Endodermal cell (in vitro differentiated cells): ENCODE measurements at places on chromosomes 7 and 10. TPM values are rescaled to one million over a fixed set of nuclear protein-coding genes. Genes with fewer than 3 reads are reported as not detected.
A peak's percentile ranks its signal among the peaks of the same experiment; 100 is the strongest.

DNA sequence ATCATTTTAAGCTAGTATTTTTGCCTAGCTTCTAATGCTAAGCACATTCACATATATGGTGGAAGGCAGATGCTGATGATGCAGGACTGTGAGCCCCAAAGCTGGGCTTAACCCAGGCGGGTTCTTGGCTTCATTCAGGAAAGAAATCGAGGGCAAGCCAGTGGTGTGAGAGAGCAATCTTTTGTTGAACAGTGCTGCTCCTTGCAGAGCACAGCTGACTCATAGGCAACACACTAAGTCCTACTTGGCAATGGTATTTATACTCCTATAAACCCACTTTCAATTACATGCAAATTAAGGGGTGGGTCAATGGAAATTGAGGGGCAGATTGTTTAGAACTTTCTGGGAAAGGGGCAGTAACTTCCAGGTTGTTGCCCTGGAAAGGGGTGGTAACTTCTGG, 42.0 kb upstream of the CELF2 start:
- no peaks in the 10 kb centered on the region for H3K27me3 ChIP-seq
- H3K4me3 ChIP-seq = peak overlapping the region; percentile 21
- H3K4me1 ChIP-seq = peaks cover 20% of the 10 kb centered on the region
- H3K27ac ChIP-seq = no peak overlapping the region
- H3K36me3 ChIP-seq = no peaks in the 10 kb centered on the region

DNA sequence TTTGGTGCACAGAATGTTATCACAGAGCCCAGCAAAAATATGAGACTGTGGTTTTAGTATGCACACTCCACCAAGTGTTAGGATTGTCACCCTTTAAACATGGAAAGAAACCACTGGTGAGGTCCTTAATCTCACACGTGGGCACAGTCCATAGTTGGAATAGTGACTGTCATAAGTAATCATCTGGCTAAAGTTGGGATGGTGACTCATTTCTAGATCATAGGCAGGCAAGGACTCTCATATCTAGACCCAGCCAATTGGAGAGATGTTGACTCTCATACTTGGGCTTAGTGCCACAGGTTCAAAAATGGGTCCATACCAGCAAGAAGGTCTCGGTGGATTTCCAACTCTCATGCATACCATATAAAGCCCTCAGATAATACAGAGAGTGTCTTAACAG, 39.6 kb upstream of the ZNF680 start:
- no peaks in the 10 kb centered on the region for H3K27me3 ChIP-seq
- H3K36me3 ChIP-seq = peaks cover 17% of the 10 kb centered on the region
- no peaks in the 10 kb centered on the region for H3K4me1 ChIP-seq
- H3K27ac ChIP-seq = no peak overlapping the region
- no peak for DNase-seq
- no peak overlapping the region for H3K4me3 ChIP-seq

- no peaks in the 10 kb centered on the region for H3K4me1 ChIP-seq
- H3K27me3 ChIP-seq = no peaks in the 10 kb centered on the region
- no peak for DNase-seq
- no peaks in the 10 kb centered on the region for H3K36me3 ChIP-seq
- H3K4me3 ChIP-seq = no peak overlapping the region
Observed at GRCh38 chr7:77887567-77887966, 89.0 kb downstream of the PHTF2 start.

Gene CYP3A4
- 0.11 TPM in 1 of 2 replicates, not detected in the other for total RNA-seq

DNA sequence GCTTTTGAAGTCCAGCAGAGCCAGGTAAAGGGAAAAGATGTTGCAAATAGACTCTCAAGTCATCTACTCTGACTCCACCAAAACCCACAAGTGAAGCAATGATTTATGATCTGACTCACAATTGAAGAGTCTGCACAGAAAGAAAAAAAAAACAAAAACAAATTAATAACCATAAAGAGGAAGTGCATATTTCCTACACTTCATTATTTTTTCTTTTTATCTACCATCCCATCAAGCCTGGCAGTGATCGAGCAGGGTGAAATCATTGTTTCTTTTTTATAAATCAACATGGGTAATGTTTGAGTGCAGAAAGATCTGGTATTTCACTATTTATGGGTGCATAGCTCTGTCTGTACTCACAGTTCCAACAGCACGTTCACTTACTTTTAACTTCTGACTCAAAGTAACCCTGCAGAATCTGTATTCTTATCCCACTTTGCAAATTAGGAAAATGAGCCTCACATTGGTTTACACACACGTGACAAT, 829.0 kb downstream of the TNS3 start:
- H3K27me3 ChIP-seq = no peaks in the 10 kb centered on the region
- no peaks in the 10 kb centered on the region for H3K36me3 ChIP-seq
- no peak for DNase-seq
- H3K4me1 ChIP-seq = no peaks in the 10 kb centered on the region
- H3K4me3 ChIP-seq = no peak overlapping the region

GRCh38 chr7:66125052-66125694, 10.5 kb downstream of the CRCP start:
- H3K27ac ChIP-seq = no peak overlapping the region
- no peaks in the 10 kb centered on the region for H3K4me1 ChIP-seq
- DNase-seq = no peak
- H3K36me3 ChIP-seq = peaks cover 13% of the 10 kb centered on the region
- H3K4me3 ChIP-seq = no peak overlapping the region
- no peaks in the 10 kb centered on the region for H3K27me3 ChIP-seq

Gene ACTR3C
- not detected in 3 replicates for total RNA-seq

DNA sequence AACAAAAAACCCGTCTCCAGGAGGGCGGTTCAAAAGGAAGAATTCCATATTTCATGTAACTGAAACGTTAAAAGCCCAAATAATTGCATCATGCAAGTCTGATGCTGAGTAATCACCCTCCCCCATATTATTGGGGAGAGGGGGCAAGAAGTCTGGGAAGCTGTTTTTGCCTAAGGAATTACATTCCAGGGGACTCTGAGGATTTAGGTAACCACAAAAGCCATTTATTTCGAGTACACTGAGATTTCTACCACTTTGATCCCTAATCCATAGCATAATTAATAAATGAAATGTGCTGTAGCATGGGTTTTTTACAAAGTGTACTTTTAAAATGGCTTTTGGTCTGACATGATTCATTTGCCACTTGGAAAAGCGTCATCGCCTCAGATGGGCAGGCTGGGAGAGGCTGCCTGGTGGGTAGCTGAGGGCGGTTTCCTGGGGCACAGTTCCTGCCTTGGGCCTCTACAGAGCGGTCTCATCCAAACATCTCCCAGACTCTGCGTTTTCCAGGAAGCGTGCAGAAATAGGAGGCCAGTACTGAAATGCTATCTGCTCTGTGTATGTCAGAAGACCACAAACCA, 106.5 kb downstream of the TCF7L2 start:
- H3K27ac ChIP-seq = no peak overlapping the region
- H3K4me1 ChIP-seq = peaks cover 42% of the 10 kb centered on the region
- peak; percentile 39 for DNase-seq
- no peak overlapping the region for H3K4me3 ChIP-seq
- H3K27me3 ChIP-seq = no peaks in the 10 kb centered on the region

DNA sequence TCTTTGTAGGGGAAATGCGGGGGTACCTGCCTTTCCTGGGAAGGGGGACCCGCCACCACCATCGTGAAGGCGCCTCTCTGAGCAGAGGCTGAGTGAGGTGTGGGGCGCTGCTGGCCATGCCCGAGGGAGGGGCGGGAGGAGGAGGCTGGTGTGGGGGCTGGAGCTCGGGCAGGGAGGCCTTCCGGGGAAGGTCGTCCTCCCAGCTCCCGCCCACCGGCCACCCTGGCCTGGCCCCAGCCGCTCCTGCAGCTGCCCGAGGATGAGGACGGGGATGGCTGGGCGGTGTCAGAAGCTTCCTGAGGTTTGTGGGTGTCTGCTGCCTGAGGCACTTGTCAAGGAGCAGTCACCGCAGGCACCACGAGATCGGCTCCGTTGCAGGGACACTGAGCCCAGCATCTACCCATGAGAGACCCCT, 11.4 kb downstream of the PWWP2B start:
- no peak overlapping the region for H3K4me3 ChIP-seq
- H3K27ac ChIP-seq = no peak overlapping the region
- no peaks in the 10 kb centered on the region for H3K4me1 ChIP-seq
- H3K36me3 ChIP-seq = no peaks in the 10 kb centered on the region
- peak; percentile 78 for DNase-seq

DNA sequence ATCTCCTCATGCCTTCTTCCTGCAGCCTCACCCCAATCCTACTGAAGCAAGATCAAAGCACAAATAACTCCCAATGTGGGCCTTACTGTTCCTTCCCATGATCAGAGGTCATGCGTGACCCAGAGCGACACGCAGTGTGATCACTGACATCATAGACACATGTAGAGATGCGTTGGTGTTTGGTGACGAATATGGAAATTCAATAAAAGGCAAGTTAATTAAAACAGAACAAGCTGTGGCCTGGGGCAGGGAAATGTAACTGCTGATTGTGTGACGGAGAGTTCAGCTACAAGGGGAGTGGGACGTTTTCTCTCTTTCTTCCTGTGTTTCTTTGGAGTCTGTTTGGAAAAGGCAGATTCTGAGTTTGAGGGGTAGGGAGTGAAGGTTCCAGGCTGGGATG, 34.8 kb upstream of the CARD11 start:
- H3K27me3 ChIP-seq = no peaks in the 10 kb centered on the region
- no peaks in the 10 kb centered on the region for H3K36me3 ChIP-seq
- DNase-seq = no peak
- no peak overlapping the region for H3K27ac ChIP-seq
- no peak overlapping the region for H3K4me3 ChIP-seq
- no peaks in the 10 kb centered on the region for H3K4me1 ChIP-seq

GRCh38 chr10:92222603-92223262, 68.1 kb downstream of the CPEB3 start:
- H3K4me1 ChIP-seq = no peaks in the 10 kb centered on the region
- no peaks in the 10 kb centered on the region for H3K36me3 ChIP-seq
- H3K4me3 ChIP-seq = no peak overlapping the region
- no peak for DNase-seq
- no peaks in the 10 kb centered on the region for H3K27me3 ChIP-seq

DNA sequence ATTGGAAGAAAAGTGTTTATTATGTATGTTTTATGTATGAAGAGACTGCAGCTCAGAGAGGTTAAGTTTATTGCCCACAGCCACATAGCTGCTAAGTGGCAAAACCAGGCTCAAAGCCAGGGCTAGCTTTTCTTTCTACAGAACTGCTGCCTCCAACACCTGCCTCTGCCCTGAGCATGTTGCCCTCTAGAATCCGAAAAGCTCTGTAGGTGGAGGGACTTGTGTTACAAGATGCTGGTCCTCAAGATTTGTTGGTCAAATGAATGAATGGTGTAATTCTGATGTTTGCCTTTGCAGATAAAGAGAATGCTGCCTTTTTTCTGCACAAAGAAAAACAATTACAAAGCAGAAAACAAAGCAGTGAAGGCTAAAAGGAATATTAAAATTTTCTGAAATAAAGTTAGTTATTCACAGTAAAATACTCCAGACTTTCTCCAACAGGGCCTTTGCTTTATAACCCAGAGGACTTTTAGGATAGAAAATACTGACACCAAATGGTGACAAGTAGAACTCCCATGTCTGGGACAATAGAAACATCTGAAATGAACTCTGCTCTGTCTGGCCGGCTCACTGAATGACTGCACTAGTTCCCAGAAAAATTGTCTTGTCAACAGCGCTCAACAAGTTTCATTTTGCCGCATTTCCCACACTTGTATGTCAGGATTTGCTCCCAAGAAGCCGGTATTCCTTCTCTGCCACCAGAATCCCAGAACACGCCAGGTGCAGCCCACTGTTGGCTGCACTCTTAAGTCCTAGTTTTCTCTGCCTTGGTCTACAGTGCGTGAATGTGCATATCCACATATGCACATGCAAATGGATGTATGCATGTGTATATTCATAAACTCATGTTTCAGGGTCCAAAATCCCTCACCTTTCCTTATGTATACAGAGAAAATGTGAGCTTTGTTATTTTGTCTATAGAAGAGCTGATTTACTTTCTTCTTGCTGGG, 11.0 kb upstream of the DNTT start:
- DNase-seq = peak; percentile 64
- no peak overlapping the region for H3K4me3 ChIP-seq
- no peaks in the 10 kb centered on the region for H3K36me3 ChIP-seq
- no peak overlapping the region for H3K27ac ChIP-seq

- H3K4me3 ChIP-seq = no peak overlapping the region
- H3K4me1 ChIP-seq = peaks cover 5% of the 10 kb centered on the region
- H3K27ac ChIP-seq = no peak overlapping the region
- H3K36me3 ChIP-seq = no peaks in the 10 kb centered on the region
- DNase-seq = peak; percentile 18
Observed at GRCh38 chr7:50349399-50349798, 44.9 kb downstream of the IKZF1 start.

GRCh38 chr7:78924581-78924980, 528.9 kb downstream of the MAGI2 start:
- H3K27ac ChIP-seq = no peak overlapping the region
- DNase-seq = no peak
- no peaks in the 10 kb centered on the region for H3K27me3 ChIP-seq
- H3K36me3 ChIP-seq = no peaks in the 10 kb centered on the region

- H3K4me1 ChIP-seq = no peaks in the 10 kb centered on the region
- H3K4me3 ChIP-seq = no peak overlapping the region
- H3K36me3 ChIP-seq = no peaks in the 10 kb centered on the region
- H3K27me3 ChIP-seq = no peaks in the 10 kb centered on the region
- DNase-seq = peak; percentile 57
- no peak overlapping the region for H3K27ac ChIP-seq
Observed at GRCh38 chr10:132542086-132542775, 4.6 kb downstream of the INPP5A start.

DNA sequence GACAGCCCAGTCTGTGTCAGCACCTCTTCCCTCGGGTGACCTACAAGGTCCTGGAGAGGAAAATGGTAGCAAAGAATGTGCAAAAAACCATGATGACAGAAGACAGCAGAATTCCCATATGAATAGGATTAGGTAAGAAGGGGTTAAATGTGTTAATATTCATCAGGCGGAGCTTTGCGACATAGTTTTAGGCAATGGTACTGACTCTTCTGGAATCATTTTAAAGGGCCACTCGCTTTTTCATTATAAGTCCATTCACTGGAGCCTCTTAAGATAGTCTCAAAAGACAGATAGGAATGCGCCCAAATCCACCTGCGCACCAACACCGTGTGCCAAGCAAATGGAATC, 38.2 kb downstream of the DLG5 start:
- peak overlapping the region; percentile 92 for H3K27ac ChIP-seq
- H3K4me1 ChIP-seq = peaks cover 26% of the 10 kb centered on the region
- peak; percentile 47 for DNase-seq
- H3K4me3 ChIP-seq = no peak overlapping the region

GRCh38 chr7:157228864-157229422, 90.2 kb downstream of the UBE3C start:
- no peaks in the 10 kb centered on the region for H3K27me3 ChIP-seq
- no peak overlapping the region for H3K27ac ChIP-seq
- DNase-seq = peak; percentile 82
- no peaks in the 10 kb centered on the region for H3K4me1 ChIP-seq

Gene IFIT3
- total RNA-seq = 0.42 and 0.75 TPM in 2 replicates

Gene ARID5B
- total RNA-seq = 1.2 to 4.8 TPM (median 1.4 TPM) in 3 replicates
